ENCODE measurements at places on chromosomes 2 and 18. TPM values are rescaled to one million over a fixed set of nuclear protein-coding genes. Genes with fewer than 3 reads are reported as not detected.

Gene SERPINB5
- total RNA-seq = not detected

Gene SPATS2L
- 66.2 TPM for total RNA-seq

Gene KCNF1
- total RNA-seq = not detected

Gene SLC4A3
- total RNA-seq = 2.3 TPM

Gene SPDYA
- total RNA-seq = 0.86 TPM

Gene TCF7L1
- 0.11 TPM for total RNA-seq

Gene UGT1A6
- 1.1 TPM for total RNA-seq

Gene GAL3ST2
- total RNA-seq = not detected

Gene PLGLB1
- 1.3 TPM for total RNA-seq

Gene APCDD1
- total RNA-seq = 0.23 TPM

Gene STPG4
- total RNA-seq = not detected

Gene G6PC2
- total RNA-seq = not detected

Gene OSGEPL1
- total RNA-seq = 5.1 TPM

Gene FHOD3
- 17.8 TPM for total RNA-seq

Gene AUP1
- 135 TPM for total RNA-seq

Gene FOXD4L1
- total RNA-seq = not detected

All from Daoy (cell line).